ENCODE measurements at places on chromosomes 6 and 20.

GRCh38 chr6:88177961-88178464 is 11.9 kb upstream of the CNR1 start:
- no peak for DNase-seq

- peak; percentile 55 for DNase-seq
These were observed 48.0 kb downstream of the GCLC start for GRCh38 chr6:53496797-53497375.

GRCh38 chr6:39476670-39477069 is 154.2 kb upstream of the KCNK16 start:
- no peak for DNase-seq

DNA sequence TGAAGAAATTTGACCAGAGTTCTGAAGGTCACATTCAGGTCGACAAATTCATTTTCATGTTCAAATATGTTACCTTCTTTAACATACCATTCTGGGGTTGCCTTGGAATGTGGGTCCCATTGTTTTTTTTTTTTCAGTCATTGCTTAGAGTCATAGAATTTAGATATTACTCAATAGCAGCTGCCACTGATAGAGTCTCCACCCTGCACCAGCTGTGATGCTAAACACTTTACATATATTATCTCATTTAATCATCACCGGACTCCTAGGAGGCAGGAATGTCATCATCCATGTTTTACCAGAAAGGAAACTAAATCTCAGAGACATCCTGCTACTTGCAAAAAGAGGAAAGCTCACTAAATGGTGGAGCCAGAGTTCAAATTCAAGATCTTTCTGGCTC is 204.7 kb downstream of the ESR1 start:
- no peak for DNase-seq

DNA sequence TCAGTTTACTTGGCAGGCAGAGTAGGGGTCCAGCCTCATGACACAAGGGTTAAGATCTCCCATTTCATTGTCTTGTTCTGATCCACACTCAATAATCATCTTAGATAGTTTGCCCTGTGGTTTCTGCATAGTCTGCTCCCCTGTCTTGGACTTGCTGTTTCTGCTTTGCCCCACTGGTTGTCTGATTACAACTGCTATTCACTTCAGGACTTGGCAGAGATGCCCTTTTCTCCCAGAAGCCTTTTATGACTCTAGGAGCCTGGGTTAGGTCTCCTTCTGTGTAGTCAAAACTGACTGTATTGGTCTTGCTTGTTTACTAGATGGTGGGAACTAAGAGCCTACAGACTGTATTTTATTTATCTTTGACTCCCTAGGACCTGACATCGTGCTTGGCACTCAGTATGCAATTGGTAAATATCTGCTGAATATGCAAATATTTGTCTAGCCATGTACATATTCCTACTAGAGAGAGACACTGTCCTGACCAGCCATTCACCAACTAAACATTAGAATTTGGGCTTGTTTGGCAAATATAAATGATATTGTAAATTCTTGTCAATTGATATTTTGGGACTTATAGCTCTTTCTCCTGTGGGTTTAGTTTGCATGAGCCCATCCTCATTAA is 165.9 kb upstream of the KCNK16 start:
- DNase-seq, result no peak

DNA sequence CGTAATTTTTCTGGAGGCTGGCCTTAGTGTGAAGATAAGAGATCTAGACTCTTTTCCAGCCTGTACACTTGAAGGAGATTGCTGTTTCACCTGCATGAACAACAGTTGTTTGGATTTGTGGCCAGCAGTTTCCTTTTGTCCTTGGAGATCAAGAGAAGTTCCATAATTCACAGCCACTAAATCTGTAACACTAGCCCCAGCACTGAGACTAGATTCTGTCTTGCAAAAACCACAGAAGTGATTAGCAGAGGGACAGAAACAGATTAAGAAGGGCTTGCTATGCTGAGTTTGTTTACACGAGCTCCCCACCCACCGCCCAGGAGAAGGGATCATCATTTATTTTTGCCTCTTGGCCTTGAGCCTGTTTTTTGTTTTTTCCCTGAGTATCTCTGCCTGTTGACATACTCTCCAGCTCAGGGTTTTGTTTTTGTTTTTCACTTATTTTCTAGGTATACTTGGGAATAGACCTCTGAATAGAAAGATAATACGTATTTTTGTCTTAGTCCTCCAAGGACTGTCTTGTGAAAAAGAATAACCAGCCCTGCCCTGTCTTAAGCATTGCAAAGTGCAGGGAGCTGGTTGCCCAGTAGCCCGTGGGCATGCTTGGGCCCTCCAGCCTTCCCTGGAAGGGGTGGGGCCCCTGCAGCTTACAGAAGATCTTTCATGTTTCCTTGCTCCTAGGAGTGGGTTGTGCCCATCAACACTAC is 93.1 kb upstream of the SOX4 start:
- DNase-seq, result no peak

DNA sequence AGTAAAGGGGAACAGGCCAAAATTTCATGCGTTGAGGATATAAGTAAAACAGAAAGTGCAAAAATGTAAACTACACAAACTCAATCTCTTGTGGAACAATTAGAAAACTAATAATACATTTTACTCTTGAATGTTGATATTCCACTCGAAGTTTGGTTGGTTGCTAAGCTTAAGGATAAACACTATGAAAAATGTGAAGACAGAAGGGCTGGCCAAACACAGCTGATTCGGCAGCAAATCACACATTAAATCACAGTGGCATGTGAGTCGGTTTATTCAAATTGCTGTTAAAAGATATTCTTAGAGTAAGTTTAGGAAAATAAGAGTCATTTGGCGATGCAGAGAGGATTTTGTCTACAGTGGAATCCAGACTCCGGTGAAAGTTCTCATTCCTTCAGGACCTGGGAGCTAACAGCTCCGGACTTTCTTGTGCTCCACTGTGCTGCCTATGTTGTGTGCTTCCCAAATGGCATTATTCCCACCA is 1.4 kb upstream of the EPM2A start:
- DNase-seq, result no peak

DNA sequence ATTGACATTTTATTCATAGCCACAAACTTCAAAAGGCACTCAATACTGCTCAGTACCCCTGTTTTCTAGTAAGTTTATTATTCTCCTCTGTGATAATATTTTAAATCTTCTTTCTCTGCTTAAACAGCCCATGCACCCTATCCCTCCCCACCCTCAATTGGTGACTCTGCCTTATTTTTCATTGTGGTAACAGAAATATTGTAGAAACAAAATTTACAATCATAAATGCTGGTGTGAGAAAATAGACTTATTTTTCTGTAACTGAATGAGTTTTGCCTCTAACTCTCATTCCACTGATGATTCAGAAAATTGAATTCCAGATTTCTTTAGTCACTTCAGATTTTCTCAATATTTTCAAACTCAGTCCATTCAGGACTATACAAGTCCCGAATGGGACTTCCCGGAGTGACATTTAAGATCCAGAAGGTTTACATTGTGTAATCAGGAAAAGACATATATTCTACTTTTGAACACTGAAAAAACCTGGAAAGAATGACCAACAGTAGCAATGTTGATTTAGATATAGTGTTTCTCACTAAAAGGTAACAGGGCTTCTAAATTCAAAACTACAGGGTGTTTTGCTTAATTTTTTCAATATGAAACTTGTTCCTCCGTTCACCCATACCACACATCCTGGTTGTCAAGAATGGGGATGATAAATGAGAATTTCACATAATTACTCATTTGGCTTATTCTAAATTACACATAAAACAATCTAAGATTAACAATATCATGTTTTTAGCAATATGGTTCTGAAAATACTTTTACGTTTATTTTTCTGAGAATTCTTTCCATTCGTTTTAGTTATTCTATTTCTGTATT is 34.8 kb upstream of the UST start:
- no peak for DNase-seq

DNA sequence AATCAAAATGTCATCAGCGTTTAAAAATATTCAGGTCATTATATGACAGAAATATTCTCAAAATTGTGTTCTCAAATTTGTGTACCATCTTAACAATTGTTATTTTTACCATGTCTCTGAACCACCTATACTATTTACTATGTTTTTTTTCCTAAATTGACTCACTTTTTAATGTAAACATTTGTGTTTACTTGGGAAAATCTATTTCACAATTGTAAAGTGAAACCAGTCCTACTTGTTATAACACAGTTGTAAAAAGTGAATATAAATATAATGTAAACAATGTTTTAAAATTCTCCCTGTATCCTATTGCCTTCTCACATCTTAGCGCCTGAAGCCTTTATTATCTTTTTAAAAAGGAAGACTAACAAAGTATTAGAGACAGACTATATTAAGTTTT is 83.5 kb downstream of the ADGRG6 start:
- no peak for DNase-seq

DNA sequence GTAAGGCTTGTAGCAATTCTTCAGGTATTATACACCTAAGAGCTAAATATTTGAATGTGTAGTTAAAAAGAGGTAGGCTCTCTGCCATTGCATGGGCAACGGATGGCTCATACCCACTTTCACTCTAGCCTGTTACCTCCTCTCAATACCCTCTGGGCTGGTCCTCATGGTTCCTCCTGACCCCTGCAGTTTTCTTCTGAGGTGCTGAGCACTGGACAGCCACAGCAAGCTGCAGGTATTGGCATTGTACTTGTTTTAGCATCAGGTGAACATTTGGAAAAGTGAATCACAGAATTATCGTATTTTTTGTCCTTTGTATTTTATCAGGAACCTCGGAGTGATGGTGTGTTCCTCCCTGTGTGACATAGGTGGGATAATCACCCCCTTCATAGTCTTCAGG is 32.9 kb downstream of the SLC22A1 start:
- no peak for DNase-seq

Measured in epithelial cell of prostate (primary cell).